ENCODE measurements at places on chromosomes 7 and 10. TPM values are rescaled to one million over a fixed set of nuclear protein-coding genes. Genes with fewer than 3 reads are reported as not detected.

Gene DRGX
- 0.11 TPM for total RNA-seq

DNA sequence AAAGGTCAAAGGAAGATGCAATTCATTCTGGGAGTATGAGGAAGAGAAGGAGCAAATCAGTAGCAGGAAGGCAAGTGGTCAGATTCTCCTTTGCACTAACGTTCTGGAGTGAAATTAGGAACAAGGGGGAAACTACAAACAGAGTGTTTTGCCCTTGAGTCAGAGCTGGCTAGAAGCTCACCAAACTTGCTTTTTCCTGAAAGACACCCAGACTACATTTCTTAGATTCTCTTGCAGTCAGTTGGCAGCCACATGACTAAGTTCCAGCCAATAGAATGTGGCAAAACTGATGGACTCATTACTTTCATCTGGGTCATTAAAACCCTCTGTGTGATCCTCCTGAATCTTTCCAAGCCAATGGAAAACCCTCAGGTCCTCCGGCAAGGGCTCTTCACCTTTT lies 18.6 kb upstream of the DLX5 start:
- no peak for DNase-seq

DNA sequence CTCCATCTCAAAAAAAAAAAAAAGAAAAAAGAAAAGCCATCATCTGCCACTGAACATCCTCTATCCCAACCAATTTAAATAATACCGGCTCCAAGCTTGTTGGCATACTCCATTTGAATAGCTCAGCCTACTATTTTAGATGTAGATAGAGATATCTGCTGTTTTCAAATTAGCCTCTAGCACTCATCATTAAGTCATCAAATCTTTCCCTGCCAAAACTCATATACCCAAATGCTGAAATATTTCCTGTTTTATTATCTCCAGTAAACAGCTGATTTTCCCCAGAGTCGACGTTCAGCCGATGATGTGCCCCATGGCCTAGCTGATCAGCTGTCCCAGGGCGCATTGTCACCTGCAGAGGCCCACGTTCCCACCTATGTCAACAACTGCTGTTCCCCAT lies 34.5 kb upstream of the FRMD4A start:
- DNase-seq = no peak

- no peak for DNase-seq
Observed at GRCh38 chr10:3407208-3407607, 234.6 kb upstream of the PITRM1 start.

DNA sequence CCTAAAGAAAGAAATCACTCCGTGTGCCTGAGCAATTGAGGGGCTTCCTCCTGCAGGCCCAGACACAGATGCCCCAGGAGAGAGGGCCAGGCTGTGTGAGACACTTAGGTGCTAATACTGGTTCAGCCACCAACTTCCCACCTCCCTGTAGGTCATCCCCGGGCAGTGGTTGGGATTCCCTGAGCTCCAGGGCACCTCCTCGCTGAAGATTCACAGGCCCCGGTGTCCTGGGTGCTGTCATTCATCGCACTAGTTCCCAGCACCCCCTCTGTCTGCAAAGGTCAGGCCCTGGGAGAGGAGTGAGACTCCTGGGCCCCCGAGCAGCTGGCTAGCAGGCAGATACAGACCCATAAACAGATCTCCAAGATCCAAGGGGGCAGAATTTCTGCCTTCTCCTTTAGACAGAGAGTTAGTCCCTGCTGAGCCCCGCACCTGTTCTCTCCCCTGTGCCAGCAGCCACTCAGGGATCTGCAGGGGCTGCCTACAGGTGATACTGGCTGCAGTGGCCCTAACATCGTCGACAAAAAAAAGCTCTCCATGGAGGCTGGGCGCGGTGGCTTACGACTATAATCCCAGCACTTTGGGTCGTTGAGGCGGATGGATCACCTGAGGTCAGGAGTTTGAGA lies 38.2 kb upstream of the GTF2I start:
- no peak for DNase-seq

DNA sequence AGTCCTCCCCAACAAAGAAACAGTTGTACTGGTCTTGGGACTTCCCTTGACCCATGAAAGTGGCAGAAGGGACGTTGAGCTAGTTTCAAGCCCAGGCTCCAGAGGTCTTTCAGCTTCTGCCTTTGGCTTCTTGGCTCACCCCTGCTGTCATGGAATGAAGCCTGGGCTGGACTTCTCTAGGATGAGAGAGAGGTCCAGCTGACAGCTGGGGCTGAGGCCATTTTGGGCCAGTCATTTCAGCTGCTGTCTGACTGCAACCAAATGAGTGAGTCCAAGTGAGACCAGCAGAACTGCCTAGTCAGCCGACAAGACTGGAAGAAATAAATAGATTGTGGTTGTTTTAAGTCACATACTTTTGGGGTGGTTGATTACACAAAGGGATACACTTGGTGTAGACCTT lies 76.6 kb downstream of the TMEM178B start:
- DNase-seq = no peak

Gene COL28A1
- total RNA-seq = 5.1 TPM

DNA sequence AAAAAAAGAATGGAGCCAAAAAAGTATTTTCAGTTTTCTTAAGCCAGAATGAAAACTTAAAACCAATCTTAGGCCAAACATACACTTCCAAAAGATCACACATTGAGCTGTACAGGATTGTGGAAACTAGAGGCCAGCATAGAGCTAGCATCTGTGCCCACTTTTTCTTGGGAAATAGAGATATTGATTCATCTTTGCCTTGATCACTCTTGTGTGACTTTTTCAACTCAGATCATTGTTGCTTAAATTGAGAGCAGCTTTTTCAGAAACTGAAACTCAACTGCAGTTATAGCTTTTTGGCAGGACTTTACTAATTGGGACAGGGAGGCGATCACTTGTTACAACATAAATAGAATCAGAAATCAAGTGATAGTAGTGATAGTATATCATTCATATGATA lies 132.2 kb downstream of the PRKG1 start:
- DNase-seq = no peak

Gene EXOC4
- total RNA-seq = 78.8 TPM

- DNase-seq = no peak
Observed at GRCh38 chr7:73726083-73726466, 6.6 kb upstream of the STX1A start.

GRCh38 chr10:12729885-12730284 lies 271.6 kb downstream of the CCDC3 start:
- DNase-seq = no peak

- no peak for DNase-seq
Observed at GRCh38 chr10:14291296-14291695, 39.4 kb downstream of the FRMD4A start.

DNA sequence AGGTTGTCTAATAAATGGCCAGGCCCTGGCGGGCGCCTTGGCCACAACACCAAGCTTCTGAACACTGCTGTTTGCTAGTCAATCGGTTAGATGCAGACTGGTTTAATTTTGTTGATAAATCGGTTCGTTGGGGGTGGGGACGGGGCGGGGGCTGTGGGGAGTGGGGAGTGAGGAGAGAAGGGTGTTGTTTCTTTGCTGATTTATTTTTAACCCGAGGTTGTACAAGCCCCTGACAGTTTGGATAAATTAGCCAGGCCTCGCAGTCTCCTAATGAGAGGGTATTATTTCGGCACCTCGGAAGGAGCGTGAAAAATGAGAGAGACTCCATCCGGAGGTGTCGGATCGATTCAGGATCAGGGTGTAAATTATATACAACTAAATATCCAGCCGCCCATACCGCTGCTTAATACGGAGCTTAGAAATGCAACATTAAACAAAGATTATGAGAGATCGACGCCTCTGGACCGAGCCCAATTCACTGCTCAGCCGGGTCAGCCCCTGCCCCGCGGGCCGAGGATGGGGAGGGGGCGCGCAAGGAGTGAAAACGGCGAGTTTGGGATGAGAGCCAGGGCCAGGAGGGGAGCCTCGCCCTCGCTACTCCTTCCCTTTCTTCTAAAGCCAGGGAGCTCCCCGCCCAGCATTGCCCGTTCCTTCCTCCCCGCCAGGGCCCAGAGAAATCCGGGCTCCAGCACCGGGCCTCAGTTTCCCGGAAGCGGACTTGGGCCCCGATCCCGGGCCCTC lies 8.0 kb downstream of the UNCX start:
- no peak for DNase-seq

DNA sequence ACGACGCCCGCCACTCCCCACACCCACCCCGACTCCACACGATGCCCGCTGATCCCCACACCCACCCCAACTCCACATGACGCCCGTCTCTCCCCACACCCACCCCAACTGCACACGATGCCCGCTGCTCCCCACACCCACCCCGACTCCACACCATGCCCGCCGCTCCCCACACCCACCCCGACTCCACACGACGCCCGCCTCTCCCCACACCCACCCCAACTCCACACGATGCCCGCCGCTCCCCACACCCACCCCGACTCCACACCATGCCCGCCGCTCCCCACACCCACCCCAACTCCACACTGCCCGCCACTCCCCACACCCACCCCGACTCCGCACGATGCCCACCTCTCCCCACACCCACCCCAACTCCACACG lies 317.0 kb downstream of the DNAJB6 start:
- no peak for DNase-seq

DNA sequence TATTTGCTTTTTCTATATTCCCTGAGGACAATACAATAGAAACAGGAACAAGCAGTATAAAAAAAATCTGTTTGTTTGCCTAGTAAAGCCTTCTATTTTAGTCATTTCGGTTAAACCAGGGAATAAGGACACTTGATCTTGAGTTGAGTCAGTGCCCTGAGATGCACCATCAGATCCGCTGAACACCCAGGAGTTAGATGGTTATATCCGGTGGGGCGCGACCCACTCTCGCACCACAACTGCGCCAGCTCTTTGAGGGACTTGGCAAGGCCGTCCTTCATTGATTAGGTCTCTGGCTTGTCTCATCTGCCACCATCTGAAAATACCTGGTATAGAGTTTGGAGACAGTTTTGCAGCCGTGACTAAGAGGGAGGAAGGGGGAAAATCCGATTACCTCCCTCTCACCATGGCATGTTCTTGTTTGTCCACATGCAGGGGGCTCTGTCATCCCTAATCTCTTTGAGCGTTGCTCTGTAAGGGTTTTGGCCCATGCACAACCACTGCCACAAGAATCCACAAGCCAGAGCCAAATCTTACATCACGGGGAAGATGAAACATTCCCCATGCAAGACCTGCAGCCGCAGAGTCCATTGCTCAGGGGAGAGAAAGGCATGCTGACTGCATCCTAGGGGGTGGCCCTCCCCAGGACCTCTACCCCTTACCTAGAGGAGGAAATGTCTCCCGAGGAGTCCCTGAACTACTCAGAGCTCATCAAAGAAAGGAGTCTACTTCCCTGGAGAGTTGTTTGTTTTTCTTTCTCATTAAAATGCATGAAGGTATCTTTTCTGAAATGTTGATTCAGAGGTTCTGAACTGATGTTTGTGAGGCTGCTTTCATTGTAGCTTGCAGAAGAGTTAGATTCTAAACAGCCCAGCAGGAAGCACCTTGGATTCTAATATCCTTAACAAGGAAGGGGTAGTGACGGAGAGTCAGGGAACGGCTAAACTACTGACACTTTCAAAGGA lies 101.6 kb upstream of the FAM171A1 start:
- DNase-seq = no peak

Gene VIPR2
- 0.55 TPM for total RNA-seq
